Stimulated activated CD4-positive, alpha-beta T cell treated with anti-CD3 and anti-CD28 coated beads, Interleukin-15, amount 100 ng/mL, for 1 hour (primary cell): ENCODE measurements at places on chromosomes 1 and 21.

DNA sequence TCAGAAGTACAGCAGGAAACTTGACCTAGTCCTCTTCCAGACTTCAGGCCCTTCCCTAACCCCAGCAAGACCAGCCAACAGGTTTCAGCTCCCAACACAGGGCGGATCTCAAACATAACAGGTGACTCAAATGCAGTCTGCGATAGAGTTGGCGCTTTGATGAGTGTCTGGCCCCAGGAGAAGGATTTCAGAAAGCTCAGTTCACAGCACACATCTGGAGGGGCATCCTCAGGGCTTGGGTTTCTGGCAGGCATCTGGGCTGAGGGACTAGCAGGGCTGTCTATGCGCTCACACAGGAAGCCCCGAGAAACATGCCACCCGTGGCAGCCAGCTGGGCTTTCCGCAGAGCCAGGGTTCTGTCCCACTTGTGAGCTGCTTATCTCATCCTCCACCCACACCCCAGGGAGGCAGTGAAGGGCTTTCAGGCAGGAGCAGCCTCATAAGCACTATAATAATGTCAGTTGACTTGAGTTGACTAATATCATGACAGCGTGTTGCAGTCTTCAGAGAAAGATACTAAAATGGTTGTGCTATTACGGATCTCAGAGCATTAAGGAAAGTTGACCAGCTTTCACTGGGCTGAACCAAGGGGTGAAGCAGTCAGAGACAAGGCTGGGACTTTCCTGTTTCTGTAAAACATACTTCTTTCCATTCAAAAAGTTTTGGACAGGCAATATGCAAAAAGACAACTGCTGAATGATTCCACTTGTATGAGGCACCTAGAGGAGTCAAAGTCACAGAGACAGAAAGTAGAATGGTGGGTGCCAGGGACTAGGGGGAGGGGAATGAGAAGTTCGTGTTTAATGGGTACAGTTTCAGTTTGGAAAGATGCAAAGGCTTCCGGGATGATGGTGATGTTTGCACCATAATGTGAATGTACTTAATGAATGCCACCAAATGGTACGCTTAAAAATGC is 233.0 kb upstream of the IRF2BP2 start:
- DNase-seq: peak; percentile 62

DNA sequence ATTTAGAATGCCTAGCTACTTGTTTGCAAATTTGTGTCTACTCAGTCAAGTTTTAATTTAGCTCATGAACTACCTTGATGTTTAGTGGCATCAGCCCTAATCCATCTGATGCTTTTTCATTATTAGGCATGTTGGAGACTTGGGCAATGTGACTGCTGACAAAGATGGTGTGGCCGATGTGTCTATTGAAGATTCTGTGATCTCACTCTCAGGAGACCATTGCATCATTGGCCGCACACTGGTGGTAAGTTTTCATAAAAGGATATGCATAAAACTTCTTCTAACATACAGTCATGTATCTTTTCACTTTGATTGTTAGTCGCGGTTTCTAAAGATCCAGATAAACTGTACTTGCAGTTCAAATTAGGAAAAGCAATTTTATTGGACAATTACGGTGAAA is 7.6 kb downstream of the SOD1 start:
- DNase-seq: no peak

DNA sequence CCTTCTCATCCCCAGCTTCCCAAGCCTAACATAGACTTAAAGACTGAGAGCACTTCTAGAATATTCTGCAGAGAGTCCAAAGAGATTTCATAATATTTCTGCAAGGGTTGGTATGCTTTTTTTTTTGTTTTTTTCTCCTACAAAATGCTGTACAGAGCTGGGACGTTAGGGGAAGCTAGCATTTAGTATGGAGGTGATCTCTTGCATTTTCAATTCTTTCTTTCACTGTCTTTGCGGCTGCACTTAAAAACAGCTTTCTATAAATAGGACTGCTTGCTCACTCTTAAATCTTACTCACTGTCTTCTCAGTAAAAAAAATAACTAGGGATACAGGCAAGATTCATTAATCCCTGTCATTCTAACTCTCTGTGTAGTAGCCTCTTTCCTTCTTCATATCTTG is 7.4 kb downstream of the DSCAM start:
- no peak for DNase-seq

DNA sequence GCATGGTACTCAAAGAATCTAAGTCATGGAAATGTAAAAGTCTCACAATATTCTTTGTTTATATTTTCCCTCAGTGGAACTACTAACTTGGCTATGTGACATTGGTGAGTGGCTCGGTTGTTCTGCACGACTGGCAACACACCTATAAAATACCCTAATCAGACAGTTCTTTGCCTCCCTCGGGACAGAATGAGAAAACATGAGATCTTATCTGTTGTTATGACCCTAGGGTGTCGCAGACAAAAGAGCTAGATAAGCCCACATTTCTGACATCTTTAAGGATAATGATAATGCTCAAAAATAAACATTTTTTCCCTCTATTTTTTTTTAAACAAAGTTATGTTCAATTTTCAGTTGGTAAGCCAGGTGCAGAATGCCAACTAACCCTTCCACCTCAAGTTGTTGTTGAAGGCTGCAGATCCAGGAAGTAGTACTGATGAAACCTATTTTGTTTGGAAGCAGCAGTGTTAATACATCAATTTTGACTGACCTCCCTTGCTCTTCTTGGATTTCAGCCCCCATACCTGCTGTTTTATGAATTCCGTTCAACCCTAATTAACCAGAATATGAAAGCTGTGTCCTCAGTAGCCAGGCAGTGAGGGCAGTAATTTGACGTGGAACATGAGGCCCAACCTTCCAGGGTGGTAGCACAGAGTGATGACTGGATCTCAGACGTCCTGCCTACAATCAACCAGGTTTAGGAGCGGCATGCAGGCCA is 108.7 kb upstream of the DUSP10 start:
- DNase-seq: no peak

DNA sequence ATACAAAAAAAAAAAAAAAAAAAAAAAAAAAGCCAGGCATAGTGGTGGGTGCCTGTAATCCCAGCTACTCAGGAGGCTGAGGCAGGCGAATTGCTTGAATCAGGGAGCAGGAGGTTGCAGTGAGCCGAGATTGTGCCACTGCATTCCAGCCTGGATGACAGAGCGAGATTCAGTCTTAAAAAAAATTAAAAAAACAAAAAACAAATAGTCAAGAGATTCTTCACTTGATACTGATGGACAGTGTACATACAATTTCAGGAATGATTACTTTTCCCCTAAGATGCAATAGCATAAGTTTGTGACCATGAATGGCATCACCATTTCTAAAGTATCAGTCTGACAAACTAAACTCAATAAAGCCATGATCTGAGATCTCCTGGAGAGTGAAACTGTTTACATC is 60.8 kb upstream of the IVNS1ABP start:
- no peak for DNase-seq

DNA sequence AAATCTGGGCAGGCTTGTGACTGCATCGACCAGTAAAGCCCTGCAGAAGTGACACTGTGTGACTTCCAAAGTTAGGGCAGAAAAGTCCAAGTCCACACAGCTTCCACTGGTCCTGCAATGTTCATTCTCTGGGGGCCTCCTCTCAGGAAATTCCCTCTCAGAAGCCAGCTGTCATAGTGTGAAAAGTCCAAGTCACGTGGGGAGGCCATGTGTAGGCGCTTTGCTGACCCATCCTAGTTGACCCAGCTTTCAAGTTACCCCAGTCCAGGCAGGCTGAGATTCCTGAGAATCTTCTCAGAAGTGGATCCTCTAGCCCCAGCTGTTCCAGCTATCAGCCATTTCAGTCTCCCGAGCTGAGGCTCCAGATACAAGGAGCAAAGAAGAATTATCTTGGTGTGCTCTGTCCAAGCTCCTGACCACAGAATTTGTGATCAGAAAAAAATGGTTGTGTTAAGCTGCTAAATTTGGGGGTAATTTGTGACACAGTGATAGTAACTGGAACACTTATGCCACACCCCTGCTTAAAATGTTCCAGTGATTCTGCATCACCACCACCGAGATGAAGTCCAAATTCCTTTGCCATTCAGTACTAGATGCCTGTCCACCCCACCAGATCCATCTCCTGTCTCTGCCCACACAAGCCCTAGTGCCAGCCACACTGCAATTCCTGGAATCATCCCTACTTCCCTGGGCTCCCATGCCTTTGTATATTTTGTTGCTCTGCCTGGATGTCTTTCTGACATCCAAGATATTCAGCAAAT is 2.5 kb upstream of the STUM start:
- no peak for DNase-seq

DNA sequence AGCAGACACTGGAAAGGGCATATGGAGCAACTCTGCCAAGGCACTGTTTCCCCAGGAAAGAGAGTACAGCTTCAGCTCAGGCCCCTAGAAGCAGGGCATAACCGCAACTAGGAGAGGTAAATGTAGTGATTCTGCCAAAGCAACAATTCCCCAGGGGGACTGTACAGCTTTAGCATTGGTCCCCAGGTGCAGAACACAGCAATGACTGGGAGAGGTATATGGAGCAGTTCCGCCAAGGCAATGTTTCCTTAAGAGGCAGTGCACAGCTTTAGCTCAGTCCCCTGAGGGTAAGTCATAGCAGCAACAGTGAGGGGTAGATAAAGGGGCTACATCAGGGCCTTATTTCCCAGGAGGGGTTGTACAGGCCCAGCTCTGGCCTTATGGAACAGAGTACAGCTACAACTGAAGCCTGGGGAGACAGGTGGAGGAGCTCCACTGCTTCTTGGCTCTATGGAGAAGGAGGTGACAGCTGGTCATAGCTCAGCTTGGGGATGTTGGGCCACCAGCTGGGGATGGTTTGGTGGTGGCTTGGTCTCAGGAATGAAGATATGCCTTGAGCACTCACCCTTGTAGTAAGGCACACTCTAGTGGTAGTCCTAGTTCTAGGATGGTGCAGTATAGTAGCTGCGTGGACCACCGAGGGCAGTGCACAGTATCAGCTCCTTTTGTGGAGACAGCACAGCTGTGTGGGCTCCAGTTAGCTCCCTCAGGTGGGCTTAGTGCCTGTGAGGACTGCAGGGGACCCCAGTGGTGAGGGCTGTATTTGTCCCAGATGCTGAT is 582.7 kb downstream of the PTPRC start:
- no peak for DNase-seq

DNA sequence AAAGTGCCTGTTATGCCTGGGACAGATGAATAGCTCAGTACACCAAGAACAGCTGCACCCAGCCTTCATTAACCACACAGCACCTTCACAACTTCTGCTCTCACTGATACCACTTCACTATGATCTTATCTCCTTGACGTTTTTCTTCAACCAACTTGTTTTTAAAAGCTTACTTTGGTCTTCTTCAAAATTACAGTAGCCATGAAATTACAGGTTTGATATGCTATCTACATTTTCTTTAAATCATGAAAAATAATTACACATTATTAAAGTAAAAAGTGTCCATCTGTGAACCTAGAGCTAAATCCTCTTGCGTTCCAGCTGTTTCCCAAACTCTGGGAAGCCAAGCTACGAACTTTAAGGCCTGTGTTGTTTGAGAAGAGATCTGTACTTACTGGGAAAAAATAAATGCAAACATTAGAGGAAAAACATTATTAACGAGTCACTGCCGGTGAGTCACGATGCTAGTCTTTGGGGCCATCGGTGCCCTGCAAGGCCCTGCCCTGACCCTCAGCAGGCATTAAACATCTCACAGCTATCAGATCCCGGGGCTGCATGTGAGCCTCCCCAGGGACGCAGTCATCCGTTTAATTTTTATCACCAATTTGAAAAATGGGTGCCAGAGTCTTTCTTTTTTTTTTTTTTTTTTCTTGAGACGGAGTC is 56.3 kb upstream of the GPR153 start:
- DNase-seq: no peak

GRCh38 chr1:22494144-22494543 is 42.5 kb downstream of the ZBTB40 start:
- no peak for DNase-seq

- DNase-seq: no peak
Measured at GRCh38 chr1:8364528-8365442, 46.9 kb downstream of the SLC45A1 start.

- no peak for DNase-seq
Measured at GRCh38 chr21:26194811-26195251, 24.3 kb upstream of the APP start.

GRCh38 chr1:55311057-55311641 is 96.0 kb upstream of the USP24 start:
- DNase-seq: no peak

- DNase-seq: no peak
Measured at GRCh38 chr1:208242146-208242545, 2.0 kb downstream of the PLXNA2 start.

GRCh38 chr1:14602136-14602535 is 3.7 kb downstream of the KAZN start:
- no peak for DNase-seq

DNA sequence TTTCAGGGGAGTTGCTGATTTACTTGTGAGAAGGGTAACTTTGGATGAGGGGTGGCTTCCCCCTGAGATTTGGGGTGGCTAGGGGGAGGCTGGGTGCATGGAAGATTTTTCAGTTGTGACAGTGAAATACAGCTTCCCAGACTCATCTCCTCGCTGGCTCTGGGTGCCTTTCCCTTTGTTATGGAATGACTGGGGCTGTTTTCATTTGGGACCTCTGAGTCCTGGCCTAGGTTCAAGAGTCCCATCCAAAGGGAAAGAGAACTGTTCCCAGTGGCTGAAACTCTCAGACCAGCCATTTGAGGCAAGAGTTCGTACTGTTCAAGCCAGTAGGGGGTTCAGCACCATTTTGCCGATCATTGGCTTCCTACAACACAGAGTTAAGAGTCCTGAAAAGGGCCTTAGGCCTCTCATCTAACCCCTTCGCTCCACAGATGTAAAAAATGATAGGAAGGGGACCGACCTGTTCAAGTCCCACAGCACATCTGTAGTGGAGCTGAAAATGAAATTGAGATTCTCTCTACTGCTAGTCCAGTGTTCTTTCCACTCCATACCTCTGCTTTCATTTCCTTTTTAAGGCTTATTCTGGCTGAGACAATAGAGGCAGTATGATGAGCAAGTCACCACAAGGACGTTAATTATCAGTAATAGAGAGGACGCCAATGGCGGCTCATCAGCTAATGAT is 958 bp downstream of the DDR2 start:
- DNase-seq: no peak

DNA sequence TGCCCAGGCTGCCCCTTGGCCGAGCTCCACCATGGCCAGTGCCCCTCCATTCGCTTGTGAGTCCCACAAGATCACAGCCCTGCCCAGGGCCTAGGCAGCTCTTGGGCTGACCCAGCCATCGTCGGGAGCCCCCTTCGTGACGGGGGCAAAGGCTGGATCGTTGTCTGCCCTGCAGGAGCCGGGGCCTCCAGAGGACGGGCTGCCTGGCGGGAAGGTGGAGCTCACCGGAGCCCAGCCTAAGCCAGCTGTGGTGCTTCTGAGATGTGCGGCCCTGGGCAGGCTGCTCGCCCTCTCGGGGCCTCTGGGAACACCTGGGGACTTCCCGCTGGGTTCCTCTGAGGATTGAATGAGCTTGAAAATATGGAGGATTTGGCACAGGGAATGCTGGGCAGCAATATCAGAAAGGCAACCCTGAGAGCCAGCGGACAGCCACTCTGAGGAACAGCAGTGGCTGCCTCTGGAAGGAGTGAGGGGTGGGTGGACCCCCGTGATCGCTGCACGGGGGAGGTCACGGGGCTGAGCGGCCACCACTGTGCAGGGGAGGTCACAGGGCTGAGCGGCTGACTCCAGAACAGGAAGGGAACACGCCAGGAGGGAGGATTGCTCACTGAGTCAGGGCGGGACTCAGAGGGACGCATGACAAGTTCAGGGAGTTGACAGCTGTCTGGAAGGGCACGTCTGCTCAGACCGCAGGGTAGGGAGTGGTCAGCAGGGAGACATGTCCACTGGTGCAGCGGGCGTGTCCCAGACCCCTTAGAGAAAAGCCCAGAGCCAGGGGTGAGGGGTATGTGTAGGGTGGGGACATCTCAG is 19.3 kb downstream of the TP73 start:
- no peak for DNase-seq
